ENCODE measurements at places on chromosomes 4 and X.

GRCh38 chrX:122813876-122814275, 370.2 kb upstream of the GRIA3 start:
- no peak for DNase-seq

GRCh38 chrX:71543316-71543715, 10.4 kb downstream of the OGT start:
- peak; percentile 86 for DNase-seq

DNA sequence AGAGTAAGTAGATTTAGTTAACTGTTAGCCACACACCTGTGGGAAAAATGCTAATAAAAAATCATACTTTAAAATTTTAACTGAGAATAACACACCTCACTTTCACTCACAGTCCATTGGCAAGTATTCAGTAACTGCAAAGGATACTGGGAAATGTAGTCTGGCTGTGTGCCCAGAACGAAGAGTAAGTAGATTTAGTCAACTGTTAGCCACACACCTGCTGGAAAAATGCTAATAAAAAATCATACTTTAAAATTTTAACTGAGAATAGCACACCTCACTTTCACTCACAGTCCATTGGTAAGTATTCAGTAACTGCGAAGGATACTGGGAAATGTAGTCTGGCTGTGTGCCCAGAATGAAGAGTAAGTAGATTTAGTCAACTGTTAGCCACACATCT, 178.4 kb upstream of the NWD2 start:
- DNase-seq: no peak

- no peak for DNase-seq
Measured at GRCh38 chrX:13179100-13179499, 134.7 kb upstream of the FAM9C start.

DNA sequence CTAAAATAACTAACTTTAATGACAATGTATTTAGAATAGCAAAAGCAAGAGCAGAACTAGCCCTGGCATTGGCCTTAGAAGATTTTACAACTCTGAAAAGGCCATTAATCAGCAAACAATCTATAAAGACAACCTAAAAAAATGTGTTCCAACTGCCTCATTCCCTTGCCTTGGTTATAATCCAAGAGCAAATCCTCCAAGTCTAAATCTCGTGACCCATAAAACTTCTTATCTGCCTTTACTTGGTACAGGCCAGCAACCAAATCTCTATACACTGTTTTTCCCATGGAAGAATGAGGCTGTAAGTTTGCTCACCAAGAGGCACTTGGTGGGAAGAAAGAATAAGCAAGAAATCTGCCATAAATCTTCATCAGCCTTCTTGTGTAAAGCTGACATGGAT, 175.3 kb upstream of the MID1 start:
- no peak for DNase-seq
